Glomerular endothelial cell (primary cell): ENCODE measurements at places on chromosomes 3 and 15.

GRCh38 chr3:122938783-122939425, 88.7 kb downstream of the SEMA5B start:
- no peak for DNase-seq

DNA sequence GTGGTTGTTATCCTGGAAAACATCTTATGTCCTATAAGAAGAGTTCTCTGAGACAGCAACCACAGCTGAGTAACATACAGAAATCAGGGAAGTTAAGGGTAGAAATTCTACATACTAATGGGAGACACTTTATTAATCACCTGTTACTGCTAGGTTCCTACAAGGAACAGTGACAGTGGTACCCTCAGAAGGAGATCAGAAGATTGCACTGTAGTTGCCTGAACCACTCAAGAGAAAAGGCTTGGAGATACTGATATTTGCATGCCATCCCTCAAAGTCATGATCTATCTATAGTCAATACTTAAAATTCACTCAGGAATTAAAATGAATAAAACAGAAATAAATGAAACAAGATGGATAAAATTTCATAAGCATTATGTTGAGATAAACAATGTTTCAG, 136.0 kb downstream of the LMLN start:
- no peak for DNase-seq

- DNase-seq, result no peak
These were observed 11.3 kb downstream of the TMEM44 start for GRCh38 chr3:194621947-194622346.

DNA sequence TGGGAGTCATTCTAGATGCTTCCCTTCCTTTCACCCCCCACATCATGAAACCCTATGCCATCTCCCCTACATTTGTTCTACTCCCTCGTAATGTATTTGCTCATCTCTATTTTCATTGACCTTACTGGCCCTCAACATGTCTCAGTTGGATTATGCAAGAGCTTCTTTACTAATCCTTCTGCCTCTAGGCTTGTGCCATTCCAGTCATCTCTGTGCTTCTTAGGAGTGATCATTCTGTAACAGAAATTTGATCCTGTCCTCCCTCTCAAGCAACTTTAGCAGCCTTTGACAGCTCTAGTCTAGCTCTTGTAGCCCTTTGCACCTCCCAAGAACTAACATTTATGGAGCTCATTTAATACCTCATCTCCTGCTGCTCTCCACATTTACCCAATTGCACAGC, 64.7 kb downstream of the ISL2 start:
- no peak for DNase-seq

DNA sequence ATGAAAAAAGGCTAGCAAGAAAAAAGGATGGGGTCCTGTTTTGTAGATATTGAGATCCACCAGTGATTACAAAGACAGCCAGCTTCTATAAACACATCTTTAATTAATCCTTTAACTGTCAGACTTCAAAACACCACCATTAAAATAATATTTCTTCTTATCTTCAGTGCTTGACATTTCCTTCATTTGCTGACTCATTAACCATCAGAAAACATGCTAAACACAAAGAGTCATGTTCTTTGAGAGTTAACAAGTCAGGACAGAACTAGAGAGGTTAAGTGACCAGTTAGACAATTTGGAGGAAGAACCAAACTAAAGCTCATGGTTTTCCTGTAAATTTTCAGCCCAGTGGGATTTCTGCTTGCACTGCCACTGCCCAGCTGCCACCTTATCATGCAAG, 111.4 kb downstream of the MEIS2 start:
- no peak for DNase-seq

DNA sequence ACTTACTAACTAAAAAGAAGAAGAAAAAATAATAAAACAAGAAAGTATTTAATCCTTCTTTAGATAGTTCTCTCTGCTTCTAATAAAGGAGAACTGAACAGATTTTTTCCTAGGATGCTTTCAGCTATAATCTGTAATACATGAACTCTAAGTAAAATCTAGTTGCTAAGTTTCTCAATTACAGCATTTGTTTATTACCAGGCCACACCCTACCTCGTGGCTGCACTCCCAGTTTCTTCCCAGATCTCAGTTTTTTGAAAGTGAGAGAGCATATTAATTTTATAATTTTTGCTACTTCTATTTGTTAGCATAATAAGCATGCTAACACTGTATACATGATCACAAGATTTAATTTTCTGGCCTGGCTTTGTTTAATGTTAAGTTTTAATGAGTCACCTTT, 258.3 kb downstream of the IL5RA start:
- no peak for DNase-seq

- no peak for DNase-seq
These were observed 81.2 kb upstream of the PLXND1 start for GRCh38 chr3:129687586-129688125.

GRCh38 chr15:22850055-22850454, 11.6 kb downstream of the NIPA2 start:
- no peak for DNase-seq

DNA sequence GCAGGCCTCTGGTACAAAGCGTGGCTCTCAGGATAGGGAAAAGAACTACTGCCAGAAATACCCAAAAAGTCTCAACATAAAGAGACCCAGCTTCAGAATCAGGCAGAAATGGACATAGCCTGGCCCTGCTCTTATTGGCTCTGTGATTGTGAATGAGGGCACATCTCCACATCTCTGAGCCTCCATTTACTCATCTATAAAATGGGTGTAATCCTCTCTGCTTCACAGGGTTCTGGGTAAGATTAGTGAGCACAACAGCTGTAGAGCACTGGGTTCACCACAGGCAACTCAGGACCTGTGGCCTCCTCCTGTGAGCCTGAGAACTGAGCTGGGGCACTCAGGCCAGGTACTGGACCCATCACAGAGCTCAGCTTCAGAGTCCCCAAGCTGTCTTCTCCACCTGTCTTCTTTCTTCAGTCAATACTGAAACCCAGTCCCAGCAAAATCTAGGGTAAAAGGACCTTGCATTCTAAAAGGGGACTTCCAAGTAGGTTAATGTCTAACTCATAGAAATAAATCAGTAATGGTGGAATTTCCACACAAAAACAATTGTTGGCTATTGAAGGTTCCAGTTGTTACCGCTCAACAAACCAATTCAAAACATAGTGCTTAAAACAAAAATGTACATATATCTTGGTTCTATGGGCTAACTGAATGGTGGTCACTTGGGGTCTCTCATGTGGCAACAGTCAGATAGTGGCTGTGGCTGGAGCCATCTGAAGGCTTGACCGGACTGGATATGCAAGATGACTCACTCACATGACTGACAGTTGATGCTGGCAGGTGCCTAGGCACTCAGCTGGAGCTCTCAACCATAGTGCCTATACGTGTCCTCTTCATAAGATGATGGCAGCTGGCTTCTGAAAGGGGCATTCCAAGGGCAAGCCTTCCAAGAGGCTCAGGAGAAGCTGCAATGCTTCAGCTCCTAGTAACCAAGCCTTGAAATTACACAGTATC, 47.3 kb downstream of the TRIM42 start:
- no peak for DNase-seq

DNA sequence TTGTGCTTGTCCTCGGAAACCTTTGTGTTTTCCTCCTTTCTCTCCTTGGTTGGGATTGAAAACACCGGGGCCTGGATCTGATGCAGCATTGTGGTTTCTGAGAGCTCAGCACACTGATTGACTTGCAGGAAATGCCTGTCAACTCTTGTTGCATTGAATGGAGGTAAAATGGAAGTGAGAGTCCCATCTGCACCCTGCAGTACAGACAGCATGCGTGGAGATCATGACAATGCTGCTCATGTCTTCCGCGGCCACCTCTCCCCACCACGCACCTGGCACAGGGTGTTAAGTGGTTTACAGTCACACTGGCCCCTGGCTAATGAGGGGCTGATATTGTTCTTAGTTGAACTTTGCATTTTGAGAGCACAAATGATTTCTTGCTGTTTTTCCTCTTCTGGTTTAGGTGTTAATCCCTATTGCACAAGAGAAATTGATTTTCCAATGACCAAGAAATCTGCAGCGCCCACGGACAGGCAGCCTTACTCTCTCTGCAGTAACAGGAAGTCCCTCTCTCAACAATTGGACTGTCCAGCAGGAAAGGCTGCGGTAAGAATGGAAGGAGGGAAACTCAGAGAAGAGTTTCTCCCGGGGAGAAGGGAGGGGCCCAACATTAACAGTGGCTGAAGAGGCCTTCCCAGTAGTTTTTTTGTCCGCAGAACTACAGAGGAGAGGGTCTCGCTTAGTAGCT, 58.5 kb downstream of the STARD5 start:
- no peak for DNase-seq

DNA sequence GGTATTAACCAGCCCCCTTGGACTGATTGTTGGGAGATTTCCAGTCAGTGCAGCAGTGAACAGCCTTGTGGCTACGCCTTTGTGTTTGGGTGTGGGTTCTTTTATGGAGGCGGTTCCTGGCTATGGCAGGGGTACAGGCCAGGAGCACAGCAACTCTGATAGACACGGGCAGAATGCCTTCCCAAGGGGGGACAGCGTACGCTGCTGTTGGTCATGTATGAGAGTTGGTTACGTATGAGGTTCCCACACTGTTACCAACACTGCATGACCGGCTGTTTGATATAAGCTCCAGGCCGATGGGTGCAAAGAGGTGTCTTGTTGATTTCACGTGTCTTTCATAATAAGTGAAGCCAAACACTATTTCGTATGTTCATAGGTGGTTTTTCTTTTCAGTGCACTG, 187.8 kb downstream of the NSMCE3 start:
- DNase-seq, result no peak

- DNase-seq, result no peak
These were observed 58.1 kb downstream of the OSBPL10 start for GRCh38 chr3:31922962-31923361.

DNA sequence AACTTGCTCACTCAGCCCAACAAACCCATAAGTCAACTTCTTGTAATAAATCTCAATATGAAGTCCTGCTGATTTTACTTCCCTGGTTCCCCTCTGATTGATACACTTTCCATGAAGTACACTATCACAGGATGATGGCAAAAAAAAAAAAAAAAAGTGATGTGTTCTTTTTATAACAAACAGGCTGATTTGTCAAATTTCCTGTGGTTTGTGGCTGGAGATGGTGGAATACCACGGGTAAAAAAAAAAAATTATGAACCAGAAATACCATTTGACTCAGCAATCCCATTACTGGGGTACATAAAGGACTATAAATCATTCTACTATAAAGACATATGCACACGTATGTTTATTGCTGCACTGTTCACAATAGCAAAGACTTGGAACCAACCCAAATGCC, 10.7 kb upstream of the SERPINI2 start:
- DNase-seq, result no peak

GRCh38 chr3:32452009-32452408, 50.6 kb downstream of the CMTM6 start:
- no peak for DNase-seq

- no peak for DNase-seq
These were observed 75.5 kb downstream of the PEX5L start for GRCh38 chr3:179961071-179961702.

- no peak for DNase-seq
These were observed 100.0 kb downstream of the MAGI1 start for GRCh38 chr3:65938676-65939075.

DNA sequence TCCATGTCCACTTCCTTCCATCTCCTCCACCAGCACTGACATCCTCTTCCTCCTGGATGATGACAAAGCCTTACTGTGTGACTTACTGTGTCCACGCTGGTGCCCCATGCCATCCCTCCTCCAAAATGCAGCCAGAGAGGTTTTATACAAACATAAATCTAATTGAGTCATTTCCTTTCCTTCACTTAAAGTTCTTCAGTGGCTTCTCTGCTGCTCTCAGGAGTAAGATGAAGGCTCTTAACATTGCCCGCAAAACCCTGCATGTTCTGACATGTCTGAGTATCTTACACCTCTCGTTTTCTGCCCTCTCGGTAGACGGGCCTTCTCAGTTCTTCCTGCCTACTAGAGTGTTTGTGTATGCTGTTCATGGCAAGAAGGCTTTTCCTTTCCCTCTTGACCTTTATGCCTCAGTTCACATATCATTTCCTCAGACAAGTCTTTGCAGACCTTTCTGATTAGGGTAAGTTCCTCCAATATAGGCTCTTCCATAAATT, 175.5 kb downstream of the CFAP20DC start:
- no peak for DNase-seq

- no peak for DNase-seq
These were observed 5.2 kb downstream of the NUSAP1 start for GRCh38 chr15:41337631-41338522.

GRCh38 chr3:85051786-85052185, 93.0 kb downstream of the CADM2 start:
- no peak for DNase-seq

DNA sequence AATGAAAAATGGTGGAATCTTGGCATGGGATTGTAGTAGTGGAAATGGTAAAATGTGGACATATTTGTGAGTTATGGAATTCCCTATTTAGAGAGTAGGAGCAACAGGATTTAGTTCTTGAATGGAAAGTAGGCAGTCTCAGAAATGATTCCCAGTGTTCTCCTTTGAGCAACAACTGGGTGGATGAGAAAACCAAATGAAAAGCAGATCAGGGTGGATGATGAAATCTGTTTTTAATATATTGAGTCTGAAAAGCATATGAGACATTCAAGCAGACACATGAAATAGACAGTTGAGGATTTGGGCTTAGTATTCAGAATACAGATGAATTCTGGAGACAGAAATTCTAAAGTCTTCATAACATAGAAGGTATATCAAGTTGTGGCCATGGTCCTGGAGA, 451.3 kb downstream of the LPP start:
- no peak for DNase-seq

DNA sequence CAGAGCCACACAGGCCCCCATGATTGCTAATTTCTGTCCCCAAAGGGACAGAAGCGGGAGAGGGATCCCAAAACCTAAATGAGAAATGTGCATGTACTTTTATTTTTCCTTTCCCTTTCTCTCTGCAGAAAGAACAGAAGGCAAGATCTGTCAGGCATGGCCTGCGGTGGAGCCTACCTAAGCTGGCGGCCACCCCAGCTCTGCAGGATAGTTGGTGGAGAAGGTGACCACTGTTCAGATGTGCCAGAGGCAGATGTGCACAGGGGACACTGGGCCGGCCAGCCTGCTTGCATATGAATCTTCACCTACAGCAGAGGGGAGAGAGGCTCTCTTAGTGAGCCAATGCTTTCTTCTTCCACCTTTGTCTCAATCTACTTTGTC, 2.1 kb upstream of the AMOTL2 start:
- DNase-seq, result no peak

GRCh38 chr3:89613241-89613640, 505.8 kb downstream of the EPHA3 start:
- DNase-seq, result no peak

DNA sequence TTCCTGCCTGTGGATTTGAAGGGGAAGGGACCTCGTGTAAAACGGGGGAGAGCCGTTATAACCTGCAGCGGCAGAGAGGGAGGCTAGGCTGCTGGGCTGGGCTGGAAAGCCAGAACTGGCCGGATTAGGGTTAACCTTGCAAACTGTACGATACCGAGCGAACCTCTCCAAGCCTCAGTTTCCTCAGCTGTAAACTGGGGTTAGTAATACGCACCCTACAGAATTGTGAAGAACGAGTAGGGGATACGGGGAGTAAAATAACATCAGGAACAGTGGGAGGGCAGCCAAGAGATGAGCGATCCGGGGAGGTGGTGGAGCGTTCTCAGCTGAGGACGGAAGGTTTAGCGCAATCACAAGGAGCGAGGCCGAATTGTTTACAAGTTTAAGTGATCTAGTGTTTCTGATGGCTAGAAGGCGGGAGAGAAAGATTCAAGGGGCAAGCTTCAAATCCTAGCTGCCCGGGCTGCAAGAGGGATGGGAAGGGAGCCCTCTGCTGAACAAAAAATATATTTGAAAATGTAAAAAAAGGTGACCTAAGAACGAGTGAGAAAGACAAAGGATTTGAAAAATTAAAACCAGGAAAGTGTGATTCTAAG, 768 bp upstream of the SEMA5B start:
- peak; percentile 20 for DNase-seq
